Kidney (tissue), 22 donors: ENCODE measurements at places on chromosomes 16 and 17. TPM values are rescaled to one million over a fixed set of nuclear protein-coding genes. Genes with fewer than 3 reads are reported as not detected.

DNA sequence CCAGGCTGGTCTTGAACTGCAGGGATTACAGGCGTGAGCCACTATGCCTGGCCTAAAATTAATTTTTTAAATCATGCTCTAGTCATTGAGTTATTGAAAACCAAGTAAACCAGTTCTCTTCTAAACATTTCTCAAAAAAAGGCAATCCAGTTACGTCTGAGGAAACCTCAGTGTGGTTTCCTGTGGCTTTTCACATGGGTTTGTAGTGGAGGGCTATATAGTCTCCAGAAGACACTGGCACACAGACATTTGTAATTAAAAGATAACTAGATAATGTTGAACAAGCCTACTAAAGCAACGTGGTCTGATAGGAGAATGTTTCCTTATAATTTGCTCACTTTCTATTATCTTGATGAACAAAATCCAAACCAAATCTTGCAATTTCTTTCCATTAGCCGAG, 5.2 kb upstream of the TOB1 start:
- DNase-seq: no peak

GRCh38 chr17:27807567-27808470, 7.5 kb upstream of the NOS2 start:
- DNase-seq: no peak

PRAC1 gene
- not detected for total RNA-seq

DNA sequence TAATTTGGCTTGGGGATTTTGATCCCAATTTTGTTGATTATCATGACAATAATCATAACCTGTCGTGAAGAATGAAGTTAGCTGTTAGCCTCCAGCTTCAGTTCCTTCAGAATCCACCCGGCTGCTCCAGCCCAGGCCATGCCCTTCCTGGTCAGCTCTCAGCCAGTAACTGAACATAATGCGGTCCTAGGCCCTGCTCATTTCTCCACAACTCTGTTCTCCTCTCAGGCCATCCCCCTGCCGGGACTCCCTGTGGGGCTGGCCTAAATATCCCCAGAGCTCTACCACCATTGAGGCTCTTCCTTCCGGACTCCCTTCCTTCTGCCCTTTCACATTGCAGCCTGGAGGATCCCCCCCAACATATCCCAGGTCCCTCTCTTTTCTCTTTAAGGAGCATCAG, 833.4 kb upstream of the GOT2 start:
- no peak for DNase-seq

DNA sequence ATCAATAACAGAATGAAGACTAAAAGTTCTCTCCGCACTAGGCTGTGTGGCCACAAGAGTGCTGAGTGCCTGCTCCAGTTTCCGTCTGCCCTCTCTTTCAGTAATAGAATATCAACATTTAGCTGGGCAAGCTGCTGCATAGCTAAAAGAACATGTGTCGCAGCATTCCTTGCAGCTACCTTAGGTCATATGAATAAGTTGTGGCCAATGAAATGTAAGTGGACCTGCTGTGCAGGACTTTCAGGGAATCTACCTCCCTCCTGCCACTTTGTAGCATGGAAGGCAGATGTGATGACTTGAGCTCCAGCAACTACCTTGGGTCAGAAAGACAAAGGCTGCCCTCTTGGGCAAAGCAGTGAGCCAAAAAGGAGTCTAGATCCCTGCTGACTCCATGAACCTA, 25.4 kb downstream of the SLC39A11 start:
- DNase-seq: no peak

TNFAIP1 gene
- 83.9 TPM for total RNA-seq

DNA sequence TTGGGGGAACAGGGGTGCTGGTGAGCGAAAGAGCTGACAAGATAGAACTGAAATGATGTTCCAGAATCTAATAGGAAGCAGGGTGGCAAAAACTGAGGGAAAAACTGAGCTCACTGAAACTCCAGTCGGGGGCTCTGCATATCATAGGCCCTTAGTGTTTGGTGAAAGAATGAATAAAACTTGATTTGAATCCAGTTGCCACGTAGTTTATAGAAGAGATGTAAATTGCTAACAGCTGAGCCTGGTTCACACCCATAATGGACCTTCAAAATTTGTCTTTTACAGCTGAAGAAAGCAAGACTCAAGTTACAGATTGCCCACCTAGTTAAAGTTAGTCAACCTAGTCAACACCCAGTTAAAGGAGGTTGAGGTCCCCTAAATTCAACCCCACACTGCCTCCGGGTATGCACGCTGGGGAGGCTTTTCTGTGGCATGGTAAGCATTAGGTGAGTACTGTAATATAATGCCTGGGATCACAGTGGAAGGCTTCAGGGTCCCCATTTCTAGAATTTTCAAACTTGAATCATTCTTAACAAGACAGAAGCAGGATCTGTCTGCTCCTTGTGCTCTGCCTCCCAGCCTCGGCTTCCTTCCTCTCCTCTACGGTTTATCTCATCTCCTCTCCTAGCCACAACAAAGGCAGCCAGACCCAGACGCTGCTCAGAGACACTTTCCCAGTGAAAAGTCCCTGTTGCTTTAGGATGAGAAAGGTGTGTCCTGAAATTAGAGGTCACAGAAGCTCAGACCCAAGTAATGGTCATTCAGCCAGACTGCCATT, 26.9 kb upstream of the SUPT4H1 start:
- no peak for DNase-seq

- DNase-seq: no peak
Measured at GRCh38 chr17:76691379-76692191, 19.2 kb downstream of the MXRA7 start.
